ENCODE measurements at places on chromosomes 16 and 17.

GRCh38 chr16:49129935-49130334 is 151.7 kb downstream of the CBLN1 start:
- no peak for DNase-seq

DNA sequence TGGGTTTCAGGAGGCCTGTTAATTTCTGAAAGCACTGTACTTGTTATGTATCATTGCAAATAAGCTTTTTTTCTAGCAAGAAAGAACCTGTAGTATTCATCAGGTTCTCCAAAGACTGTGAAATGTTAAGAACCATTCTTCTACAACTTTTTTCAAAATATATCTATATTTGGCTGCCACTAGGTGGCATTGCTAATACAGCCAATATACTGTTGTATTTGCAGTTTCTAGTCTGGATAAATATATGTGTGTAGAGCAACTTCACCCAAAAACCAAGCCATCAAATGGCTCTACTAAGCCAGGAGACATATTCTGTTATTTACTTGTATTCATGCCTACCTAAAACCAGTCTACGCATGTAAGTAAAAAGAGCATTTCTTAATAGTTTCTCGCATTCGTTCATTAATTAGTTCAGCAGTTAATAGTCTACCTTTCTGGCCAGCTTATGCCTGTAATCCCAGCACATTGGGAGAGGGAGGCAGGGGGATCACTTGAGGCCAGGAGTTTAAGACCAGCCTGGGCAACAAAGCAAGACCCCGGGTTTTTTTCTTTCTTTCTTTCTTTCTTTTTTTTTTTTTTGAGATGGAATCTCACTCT is 39.5 kb downstream of the VMP1 start:
- no peak for DNase-seq

DNA sequence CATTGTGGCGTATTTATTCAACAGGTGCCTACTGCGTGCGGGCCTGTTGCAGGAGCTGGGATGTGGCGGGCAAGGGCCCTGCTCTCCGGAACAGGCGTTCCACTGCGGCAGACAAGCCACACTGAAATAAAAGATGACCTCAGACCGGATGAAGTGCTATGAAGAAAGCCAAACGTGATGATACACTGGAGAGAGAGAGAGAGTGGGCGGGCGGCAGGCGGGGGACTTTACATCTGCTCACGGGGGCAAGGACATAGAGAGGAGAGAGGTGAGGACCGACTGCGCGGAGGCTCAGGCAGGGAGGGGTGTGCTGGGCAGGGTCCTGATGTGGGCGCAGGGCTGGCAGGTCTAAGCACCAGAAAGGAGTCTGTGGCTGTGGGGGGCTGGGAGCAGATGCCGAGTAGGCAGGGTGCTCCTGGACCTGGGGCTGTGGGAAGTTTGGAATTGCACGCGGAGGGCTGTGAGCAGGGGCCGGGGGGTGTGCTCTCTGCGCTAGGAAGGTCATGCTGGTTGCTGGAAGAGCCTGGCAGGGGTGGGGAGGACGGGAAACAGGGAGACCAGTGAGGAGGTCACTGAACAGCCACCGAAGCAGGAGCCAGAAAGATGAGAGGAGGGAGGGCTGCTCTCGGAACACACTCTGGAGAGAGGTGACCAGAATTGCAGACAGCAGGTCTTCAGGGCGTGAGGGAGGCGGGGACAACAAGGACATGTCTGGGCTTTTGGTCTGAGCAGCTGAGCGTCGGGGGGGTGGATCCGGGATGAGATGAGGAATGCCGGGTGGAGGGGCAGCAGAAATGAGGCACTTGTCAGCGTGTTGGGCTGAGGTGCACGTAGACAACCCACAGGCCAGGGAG is 9.9 kb downstream of the MXRA7 start:
- DNase-seq, result no peak

DNA sequence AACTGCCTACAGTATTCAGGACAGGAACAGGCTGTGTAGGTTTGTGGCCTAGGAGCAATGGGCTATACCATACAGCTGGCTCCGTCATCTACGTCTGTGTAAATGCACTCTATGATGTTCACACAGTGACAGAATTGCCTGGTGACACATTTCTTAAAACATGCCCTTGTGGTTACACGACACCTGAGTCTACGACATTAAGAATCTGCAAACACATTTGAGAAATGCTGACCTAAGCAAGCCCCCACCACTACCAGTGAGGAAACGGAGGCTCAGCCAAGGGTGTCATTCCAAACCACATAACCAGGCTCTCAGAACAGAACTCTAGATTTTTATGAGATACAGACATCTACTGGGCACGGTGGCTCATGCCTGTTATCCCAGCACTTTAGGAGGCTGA is 23.5 kb downstream of the USP36 start:
- DNase-seq, result no peak

DNA sequence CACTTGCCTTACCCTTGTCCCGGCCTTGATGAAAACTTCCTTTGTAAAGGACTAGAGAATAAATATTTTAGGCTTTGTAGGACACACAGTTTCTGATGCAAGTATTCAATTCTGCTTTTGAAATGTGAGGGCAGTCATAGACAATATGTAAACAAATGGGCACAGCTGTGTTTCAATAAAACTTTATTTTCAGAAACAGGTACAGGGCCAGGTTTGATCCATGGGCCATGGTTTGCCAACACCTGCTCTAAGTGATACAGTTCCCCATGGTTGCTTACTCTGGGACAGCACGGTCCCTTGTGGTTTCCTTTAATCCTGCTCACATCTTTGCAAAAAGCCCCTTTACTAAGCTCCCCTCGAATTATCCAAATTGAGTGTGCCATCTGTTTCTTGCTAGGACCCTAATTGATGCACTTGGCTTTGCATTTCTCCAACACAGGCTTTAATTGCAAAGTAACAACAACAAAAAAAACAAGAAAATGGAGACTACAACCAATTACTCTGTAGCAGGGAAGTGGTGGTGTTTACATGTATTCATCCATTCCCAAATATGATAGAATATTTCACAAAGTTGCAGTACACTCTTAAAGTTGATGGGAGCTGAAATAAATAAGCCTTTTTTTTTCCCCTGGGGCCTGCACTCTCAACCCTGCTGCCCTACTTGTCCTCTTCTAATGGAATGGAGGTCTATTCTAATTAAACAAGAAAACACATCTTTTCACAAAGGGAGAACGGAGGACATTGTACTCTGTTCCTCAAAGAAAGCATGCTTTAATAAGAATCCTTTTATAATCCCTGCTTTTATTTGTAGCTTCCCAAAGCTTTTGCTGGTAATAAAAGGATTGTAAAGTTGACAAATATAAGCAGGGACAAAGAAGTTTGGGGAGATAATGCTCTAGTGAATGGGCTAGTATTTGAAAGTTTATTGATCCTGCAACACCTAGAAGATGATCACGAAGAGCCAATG is 37.7 kb upstream of the TOX3 start:
- no peak for DNase-seq

DNA sequence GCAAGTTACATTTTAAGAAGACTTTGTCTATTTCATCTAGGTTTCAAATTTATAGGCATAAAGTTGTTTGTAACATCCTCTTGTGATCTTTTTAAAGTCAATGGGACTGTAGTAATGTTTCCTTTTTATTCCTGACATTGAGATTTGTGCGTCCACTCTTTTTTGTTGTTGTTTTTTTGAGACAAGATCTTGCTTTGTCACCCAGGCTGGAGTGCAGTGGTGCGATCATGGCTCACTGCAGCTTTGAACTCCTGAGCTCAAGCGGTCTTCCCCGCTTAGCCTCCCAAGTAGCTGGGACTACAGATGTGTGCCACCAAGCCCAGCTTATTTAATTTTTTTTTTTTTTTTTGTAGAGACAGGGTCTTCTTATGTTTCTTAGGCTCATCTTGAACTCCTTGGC is 29.9 kb downstream of the RPTOR start:
- DNase-seq, result no peak

DNA sequence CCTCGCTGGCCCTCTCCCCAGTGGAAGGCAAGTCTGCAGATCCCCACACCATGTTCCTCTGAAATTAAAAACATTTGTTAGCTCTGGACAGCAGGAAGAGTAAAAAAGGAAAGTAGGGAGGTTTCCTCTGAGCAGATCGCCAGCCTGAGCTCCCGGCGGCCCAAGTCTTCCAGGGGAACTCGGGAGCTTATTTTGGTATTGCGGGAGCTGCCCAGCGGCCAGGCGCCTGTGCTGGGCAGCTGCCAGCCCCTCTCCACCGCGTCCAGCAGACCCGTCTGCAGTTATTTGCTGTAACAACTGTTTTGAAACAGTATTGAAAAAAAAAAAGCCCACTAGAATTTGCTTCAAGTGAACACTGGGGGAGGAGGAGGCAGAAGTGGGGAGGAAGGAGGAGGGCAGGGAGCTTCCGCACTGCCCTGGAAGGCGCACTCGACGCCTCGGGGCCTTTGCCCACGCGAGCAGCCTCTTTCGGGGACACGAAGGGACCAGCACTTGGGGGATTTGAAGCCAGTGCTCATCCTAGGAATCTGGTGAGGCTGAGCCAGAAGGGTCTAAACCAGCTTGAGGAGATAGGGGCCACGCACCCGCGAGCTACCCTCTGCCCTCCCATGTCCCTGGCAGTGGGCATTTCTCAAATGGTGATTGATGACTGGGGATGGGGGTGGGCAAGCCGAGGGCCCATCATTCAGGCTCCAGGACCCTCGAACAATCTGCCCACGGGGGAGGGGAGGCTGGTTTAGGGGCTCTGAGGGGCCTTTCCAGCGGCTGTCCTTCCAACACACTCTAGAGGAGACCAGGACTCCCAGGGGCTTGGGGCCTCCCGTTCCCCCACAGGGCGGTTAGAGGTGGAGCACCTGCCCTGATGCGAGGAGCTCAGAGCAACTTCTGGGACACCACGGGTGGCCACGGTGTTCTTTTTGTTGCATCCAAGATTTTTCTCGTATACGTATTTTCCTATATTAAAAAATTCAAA is 3.0 kb upstream of the BAHCC1 start:
- no peak for DNase-seq

DNA sequence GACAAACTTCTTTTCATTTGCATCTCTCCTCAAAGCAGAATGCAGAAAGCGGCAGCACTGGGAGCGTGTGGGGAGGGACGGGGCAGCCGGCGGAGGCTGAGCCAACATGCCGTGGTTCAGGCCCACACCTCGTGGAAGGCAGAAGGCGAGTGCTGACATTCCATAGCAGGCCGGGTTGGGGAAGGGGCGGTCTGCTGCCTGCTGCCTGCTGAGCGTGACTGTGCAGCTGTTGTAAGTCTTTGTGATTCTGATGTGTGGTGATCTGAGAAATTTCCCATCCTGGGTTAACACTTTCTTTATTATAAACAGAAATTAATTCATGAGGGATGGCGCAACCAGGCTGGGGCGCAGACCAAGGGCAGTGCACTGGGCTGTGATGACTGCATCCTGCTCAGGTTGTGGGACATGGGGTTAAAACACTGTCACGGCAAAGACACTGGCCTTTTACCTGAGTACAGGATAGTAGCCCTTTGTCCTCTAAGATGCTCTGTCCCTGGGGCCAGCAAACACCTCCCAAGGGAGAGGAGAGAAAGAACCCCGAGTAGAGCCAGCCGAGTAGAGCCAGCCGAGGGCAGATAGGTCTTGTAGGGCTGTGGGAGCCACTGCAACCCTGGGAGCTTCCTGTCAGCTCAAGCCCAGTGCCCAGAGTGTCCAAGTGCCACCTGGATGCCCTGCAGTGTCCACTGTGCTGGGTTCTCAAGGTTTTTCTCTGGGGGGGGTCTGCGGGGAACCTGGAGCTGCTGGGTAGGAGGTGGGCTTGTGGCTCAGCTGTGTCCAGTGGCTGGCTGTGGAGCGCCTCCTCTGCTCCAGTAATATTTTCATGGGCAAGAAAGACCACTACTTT is 8.8 kb upstream of the DNASE1 start:
- DNase-seq, result no peak

DNA sequence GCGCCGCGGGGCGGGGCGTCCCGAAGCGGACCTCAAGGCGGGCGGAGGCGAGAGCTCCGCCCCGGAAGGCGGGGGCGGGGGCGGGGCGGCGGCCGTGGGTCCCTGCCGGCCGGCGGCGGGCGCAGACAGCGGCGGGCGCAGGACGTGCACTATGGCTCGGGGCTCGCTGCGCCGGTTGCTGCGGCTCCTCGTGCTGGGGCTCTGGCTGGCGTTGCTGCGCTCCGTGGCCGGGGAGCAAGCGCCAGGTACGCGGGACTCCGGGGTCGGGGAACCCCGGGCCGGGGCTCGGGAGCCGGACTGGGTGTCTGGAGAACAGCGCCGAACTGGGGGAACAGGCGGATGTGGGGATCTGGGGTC is at the start of gene TNFRSF12A:
TNFRSF12A (plus strand) TSS at position 122 of the 357 bp plus-strand sequence; CDS start at position 152, 30 bp downstream.
- DNase-seq, result no peak

GRCh38 chr17:58204796-58205195 is 12.3 kb downstream of the EPX start:
- DNase-seq, result no peak

GRCh38 chr17:50863221-50863843 is 2.8 kb downstream of the TOB1 start:
- no peak for DNase-seq

DNA sequence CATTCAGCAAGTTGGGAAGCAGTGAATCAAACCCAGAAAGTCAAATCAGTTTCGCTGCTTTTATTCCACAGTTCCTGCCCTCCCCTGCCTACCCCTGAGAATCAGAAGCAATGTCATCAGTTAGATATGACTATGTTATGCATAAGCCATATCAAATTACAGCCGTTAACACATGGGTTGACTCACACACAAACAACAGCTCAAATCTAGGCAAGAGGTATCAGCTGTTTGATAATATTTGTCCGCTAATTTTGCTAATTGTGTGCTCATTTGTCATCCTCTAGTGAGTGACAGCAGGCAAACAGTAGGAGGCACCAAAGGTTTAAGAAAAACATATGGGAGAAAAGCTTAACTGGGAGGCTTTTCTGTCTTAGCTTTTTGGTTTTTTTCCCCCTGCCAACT is 327.4 kb upstream of the CCL2 start:
- DNase-seq, result no peak

- DNase-seq, result peak; percentile 19
Measured at GRCh38 chr16:2838928-2839327, 8.8 kb downstream of the ZG16B start.

DNA sequence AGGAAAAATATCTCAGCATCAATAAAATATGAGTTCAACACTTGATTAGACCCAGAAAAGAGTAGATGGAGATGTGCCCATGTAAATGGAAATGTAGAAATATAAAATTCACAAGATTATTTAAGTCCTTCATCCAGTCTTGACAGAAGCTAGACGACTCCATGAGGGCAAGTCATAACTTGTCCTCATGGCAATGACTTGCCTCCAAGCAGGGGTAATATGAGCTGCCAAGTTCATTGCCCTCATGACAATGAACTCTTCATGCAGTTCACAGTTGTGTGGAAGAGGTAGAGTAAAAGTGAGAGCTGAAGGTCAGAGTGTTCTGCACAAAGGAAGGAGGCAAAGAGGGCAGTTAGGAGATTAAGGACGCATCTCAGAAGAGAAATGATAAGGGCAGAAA is 22.3 kb downstream of the CDH11 start:
- DNase-seq, result no peak

GRCh38 chr17:1986783-1987451 is 38.2 kb downstream of the RTN4RL1 start:
- DNase-seq, result no peak

GRCh38 chr17:50414808-50415207 is 11.2 kb upstream of the ACSF2 start:
- DNase-seq, result no peak

- DNase-seq, result no peak
Measured at GRCh38 chr16:58034774-58035173, 9.2 kb downstream of the MMP15 start.

GRCh38 chr17:78357177-78357586 is 2.7 kb downstream of the SOCS3 start:
- no peak for DNase-seq

GRCh38 chr17:41571561-41572434 is at the start of gene KRT9:
KRT9 (minus strand) TSS chr17:41572059; CDS start chr17:41571992, 67 bp downstream.
- DNase-seq, result no peak

All from stimulated activated CD8-positive, alpha-beta memory T cell treated with anti-CD3 and anti-CD28 coated beads, Interleukin-4, amount 100 ng/mL, for 4 hours (primary cell).